ENCODE measurements at places on chromosomes 4 and X.
A peak's percentile ranks its signal among the peaks of the same experiment; 100 is the strongest.

DNA sequence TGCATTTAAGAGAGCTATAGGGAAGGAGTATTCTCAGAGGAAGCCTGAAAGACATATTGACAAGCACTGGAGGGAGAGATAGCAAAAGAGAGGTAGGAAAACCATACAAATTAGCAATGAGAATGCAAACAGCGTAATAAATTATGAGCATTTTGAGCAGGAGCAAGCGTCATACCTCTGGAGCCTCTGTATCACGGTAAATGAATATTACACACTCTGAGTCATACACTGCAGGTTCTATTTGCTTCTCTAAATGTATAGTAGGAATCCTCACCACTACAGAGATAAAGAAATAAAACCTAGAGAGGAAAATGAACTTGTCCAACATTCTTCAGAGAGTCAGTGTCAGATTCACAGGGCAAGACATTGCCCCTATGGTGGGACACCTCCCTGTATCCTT is 46.4 kb upstream of the GABRE start:
- no peak for DNase-seq

DNA sequence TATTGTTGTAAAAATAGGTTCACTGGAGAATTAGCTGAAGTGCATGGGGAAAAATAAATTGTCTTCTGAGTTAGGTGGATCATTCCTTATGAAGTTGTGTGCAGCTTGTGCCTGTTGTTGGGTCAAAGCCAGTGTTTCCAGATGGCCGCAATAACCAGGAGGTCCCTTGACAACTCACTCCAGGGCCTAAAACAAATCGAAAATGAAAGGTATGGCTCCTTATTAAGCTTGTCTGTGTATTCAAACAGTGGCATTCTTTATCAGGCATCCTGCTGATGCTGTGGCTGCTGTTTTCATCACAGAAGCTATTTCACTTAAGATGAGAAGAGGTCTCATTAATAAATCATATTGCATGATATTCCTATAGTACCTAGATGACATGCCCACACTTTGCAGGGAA is 80.2 kb downstream of the GRIA2 start:
- peak; percentile 31 for DNase-seq

GRCh38 chr4:147057611-147058190 is 112.0 kb upstream of the TTC29 start:
- DNase-seq, result no peak

GRCh38 chr4:82561786-82562563 is at the start of gene TMEM150C:
TMEM150C (minus strand) TSS chr4:82561988; CDS start chr4:82504657, 57,331 bp downstream.
- no peak for DNase-seq

DNA sequence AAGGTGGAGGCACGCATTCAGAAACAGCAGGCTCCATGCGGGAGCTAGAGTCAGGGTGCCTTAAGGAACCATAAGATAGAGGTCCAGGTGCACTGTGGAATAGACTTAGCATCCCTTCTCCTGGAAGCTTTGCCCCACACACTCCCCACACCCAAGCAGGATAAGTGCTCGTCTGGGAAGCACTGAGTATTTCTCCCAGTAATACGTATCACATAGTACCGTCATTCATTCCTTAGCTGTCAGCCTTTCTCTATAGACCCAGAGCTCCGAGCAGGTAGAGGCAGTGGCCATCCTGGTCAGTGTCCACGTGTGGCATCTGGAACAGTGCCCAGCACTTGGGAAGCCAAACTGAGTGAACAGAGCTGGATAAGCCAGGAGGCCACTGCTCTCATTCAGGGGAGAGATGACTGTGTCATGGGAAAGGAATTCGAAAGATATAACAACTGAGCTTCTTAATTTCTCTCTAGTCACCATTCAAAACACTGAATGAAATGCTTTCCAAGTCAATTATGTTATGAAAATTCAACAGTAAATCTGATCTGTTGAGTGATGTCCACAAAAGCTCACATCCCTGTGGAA is 9.9 kb downstream of the APBB2 start:
- DNase-seq, result no peak

GRCh38 chrX:107552930-107553329 is 75.4 kb upstream of the PRPS1 start:
- no peak for DNase-seq

GRCh38 chr4:52979020-52979419 is 116.9 kb downstream of the RASL11B start:
- no peak for DNase-seq

DNA sequence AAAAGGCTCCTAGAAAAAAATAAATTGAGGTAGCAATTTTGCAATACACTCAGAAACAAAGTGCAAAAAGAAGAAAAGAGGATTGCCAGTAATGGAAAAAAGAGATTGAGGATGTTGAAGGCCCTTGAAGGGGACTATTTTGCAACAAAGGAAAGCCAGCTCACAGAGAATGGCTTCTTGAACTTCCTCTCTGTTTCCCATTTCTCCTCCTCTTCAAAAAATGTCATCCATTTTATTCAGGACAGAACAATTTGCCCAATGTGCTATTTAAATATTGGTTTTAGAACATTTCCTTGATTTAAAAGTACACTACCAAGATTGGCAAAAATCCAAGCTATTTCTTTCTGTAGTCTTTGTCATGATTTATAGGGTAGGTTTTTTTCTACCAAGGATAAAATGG is 60.2 kb downstream of the GASK1B start:
- DNase-seq, result no peak

DNA sequence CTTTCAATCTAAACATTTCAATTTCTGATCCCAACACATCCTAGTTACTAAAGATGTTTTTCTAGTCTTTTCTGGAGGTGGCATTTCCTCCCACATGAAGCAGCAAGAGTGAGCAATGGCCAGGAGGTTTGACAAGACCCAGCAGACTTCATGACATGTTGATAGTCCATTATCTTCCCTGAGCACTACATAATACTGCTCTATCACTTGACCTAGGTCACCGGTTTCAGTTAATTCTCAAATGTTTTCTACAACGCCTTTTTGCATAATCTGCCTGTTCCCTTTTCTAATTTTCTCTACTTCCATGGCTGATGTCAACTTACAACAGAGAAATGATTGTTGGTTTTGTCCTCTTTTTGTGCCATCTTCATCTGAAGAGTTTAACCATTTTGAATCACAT is 62.0 kb upstream of the GPRIN3 start:
- DNase-seq, result no peak

DNA sequence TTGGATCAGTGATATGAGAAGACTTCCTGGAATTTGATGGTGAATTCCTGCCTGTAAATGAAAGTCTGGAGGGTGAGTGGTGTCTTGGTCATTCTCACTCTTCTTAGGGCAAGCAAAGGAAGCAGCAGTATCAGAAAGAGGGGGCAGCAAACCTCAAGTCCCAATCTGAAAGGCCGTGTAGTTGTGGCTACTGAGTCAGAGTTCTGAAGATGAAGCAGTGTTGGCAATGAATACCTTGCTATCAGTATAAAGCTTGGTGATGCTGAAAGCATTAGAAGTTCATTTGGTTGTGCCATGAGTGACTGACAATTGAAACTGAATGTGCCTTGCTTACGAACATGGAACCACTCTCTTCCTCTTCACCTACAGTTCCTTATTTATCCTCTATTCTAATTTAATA is 35.0 kb upstream of the GLRA3 start:
- no peak for DNase-seq

- no peak for DNase-seq
Observed at GRCh38 chr4:106365613-106366012, 3.0 kb downstream of the GIMD1 start.

DNA sequence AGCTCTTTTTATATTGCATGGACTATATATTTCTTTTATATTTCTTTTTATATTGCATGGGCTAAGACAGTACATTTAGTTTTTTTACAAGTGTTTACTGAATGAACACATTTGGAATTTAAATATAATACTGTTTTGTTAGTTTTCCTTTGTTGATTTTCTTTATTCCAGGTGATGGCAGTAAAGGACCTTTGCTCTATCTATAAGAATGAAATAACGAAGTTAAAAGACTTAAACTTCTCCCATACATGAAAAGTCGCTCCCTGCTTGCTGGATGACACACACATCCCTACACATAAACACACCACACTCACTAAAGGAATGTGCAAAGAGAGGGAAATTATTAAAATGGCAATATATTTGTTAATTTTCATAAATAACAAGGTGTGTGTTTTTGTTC is 102.5 kb upstream of the ANXA10 start:
- DNase-seq, result no peak

- no peak for DNase-seq
Observed at GRCh38 chrX:49271341-49271740, 1.7 kb downstream of the PPP1R3F start.

Data from NCI-H2081 treated with DMSO at 0.1 percent for 48 hours (cell line).